ENCODE measurements at places on chromosomes 7 and 10.

DNA sequence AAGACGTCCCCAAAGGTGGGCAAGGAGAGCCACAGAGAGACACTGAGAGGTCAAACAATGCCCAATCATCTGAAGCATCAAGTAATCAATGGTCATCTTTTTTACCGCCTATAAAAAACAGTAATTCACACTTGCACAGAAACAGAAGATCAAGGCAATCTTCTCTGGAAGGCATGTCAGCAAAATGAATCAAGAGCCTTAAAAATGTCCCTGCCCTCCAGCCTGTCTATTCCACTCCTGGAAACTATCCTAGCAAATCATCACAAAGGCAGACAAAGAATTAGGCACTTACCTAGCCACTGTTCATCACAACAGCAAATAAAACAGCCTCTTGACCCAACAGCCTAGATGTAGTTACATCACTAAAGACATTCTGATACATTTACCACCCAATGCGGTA, 48.9 kb downstream of the FAM53B start:
- no peaks in the 10 kb centered on the region for H3K36me3 ChIP-seq
- no peak for DNase-seq
- H3K27me3 ChIP-seq = no peaks in the 10 kb centered on the region
- H3K4me3 ChIP-seq = no peak overlapping the region
- peaks cover 51% of the 10 kb centered on the region for H3K4me1 ChIP-seq

DNA sequence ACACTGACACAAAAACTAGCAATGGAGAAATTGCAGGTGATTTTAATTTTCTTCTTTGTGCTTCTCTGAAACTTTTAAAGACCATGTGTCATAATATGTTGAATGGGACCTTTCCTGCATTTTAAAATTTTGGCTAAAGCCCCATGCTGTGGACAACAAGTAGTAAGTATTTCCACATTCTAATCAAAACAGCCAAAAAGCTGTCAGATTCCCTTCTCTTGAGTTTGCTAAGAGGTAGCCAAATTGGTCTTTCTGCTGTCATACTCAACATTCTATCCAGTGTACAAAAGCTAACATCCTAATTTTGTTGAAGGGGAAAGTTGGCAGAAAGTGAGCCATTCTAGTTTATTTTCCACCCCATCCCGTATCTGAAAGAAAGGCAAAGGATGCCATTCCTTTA, 447.6 kb downstream of the TFEC start:
- H3K36me3 ChIP-seq = no peaks in the 10 kb centered on the region
- H3K4me1 ChIP-seq = no peaks in the 10 kb centered on the region
- H3K27ac ChIP-seq = no peak overlapping the region
- no peak overlapping the region for H3K4me3 ChIP-seq
- H3K27me3 ChIP-seq = no peaks in the 10 kb centered on the region
- no peak for DNase-seq

DNA sequence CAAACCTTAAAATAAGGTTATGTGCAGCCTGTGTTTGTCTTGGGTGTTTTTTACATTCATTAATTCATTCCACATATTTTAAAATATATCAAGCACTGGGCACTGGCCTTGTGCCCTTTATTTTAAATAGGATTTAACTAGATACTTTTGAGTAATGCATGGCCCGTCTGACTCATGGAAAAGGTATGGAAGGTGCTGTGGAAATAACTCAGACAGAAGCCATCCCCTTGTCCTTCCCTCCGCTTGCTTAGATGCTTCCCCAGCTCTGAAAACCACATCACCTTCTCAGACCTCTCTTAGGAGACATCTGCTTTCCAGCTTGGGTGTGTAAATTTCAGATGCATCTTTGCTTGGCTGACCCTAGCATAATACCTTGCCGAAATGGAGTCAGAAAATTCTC, 30.5 kb downstream of the SLC18A2 start:
- DNase-seq = no peak
- H3K27me3 ChIP-seq = no peaks in the 10 kb centered on the region
- H3K36me3 ChIP-seq = no peaks in the 10 kb centered on the region
- H3K4me1 ChIP-seq = no peaks in the 10 kb centered on the region
- H3K4me3 ChIP-seq = no peak overlapping the region

- no peaks in the 10 kb centered on the region for H3K27me3 ChIP-seq
- DNase-seq = no peak
- H3K4me3 ChIP-seq = no peak overlapping the region
- no peak overlapping the region for H3K27ac ChIP-seq
- H3K4me1 ChIP-seq = no peaks in the 10 kb centered on the region
- no peaks in the 10 kb centered on the region for H3K36me3 ChIP-seq
Measured at GRCh38 chr7:70529914-70530585, 601.9 kb upstream of the GALNT17 start.

GRCh38 chr7:50658696-50659095, 93.5 kb upstream of the DDC start:
- H3K27ac ChIP-seq = no peak overlapping the region
- DNase-seq = no peak
- no peaks in the 10 kb centered on the region for H3K27me3 ChIP-seq
- no peaks in the 10 kb centered on the region for H3K36me3 ChIP-seq
- H3K4me3 ChIP-seq = no peak overlapping the region

- H3K36me3 ChIP-seq = no peaks in the 10 kb centered on the region
- no peak overlapping the region for H3K4me3 ChIP-seq
- no peak overlapping the region for H3K27ac ChIP-seq
- H3K4me1 ChIP-seq = peaks cover 10% of the 10 kb centered on the region
Measured at GRCh38 chr7:23295401-23295697, 3.8 kb upstream of the MALSU1 start.

- DNase-seq = no peak
- H3K27me3 ChIP-seq = no peaks in the 10 kb centered on the region
- H3K4me1 ChIP-seq = no peaks in the 10 kb centered on the region
- no peak overlapping the region for H3K4me3 ChIP-seq
Measured at GRCh38 chr10:43949351-43949750, 300.7 kb upstream of the ZNF32 start.
